Activated gamma-delta T cell (primary cell): ENCODE measurements at places on chromosomes 1 and 21.

DNA sequence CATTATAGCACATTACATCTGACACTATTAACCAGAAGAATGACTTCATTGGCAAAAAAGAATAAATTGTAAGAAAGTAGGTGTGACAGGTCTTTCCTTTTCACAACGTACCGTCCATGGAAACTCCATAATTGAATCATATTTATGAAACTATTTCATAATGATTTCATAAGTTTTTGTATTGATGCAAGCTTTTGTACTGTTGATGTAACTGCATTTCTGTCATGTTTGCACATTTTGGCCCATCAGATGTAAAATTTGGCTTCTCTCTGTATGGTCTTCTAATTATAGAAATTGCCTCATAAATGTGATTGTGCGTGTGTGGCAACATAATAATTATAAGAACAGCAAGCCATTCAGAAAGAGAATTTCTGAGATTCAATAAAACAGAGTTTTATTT, 180.7 kb upstream of the ZNHIT6 start:
- no peak for DNase-seq

GRCh38 chr1:224722838-224723237, 106.7 kb downstream of the CNIH3 start:
- DNase-seq = no peak

DNA sequence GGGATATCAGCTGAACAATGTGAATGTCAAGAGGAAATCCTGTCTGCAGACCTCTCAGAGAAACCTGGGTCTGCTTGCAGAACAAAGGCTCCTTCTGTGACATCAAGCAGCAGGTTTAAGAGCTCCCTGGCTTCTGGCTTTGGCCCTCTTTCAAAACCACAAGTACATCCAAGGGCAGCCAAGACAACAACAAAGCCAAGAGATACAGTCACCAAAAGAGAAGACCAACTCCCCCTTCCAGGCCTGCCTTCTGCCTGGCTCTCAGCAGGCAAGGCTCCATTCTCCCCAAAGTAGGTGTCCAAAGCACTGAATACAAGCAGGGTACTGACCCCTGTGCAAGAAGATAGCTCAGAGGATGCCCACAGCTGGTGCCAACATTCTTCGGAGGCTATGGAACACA, 11.5 kb downstream of the BCAR3 start:
- no peak for DNase-seq

DNA sequence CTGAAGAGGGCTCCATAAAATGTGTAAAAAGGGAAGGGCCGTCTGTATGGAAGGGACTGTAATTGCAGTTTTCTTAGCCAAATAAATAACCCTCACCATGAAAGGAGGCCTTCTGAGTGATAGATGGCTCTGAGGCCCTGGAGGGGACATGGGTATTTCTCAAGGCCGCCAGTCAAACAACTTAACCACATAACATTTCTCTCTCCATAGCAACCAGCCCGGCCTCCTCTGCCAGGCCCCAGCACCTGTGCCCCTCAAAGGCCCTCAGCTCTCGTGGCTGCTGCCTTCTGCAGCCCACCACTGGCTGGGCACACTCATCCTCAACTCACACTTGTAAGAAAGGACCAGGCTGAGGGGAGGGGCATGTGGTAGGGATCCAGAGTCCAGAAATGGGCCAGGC, 57.0 kb upstream of the GJB5 start:
- no peak for DNase-seq

- DNase-seq = no peak
Measured at GRCh38 chr1:244760471-244760870, 75.0 kb upstream of the COX20 start.

DNA sequence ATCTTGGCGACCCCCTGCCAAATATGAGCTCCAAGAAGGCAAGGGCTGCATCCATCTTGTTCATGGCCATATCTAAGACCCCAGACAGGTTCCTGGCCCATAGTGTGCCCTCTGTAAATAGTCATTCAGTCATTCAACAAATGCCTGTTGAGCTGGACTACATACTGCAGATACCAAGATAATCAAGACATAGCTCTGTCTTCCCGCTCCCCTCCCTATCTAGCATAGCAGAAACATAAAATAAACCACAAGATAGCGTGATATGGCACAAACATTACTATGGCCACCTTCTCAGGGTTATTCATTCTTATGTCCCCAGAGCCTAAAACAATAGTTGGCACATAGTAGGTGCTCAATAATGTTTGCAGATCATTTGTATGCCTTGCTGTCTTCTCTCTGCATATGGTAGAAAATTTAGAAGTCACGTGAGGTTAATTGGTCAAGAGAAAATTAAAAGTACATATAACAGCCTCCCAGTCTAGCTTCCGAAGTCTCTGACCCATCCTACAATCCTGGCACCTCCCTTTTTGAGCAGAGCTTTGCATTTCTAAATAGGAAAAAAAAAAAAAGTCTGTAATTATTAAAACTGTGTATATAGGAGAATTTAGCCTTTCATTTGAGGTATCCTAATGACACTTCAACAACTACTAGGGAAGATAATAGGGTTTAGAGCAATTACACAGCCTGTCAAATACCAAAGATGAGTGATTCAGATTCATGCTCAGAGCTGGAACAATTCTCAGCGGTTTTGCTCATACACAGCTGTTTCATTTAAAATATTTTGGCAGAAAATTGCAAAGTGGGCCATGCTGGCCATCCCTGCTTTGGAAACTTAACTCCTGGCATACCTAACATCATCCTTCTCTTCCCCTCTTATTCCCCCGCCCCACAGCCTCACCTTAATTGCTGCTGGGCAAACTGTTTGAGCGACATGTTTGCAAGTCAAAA, 219.0 kb downstream of the KAZN start:
- DNase-seq = no peak

- DNase-seq = no peak
Measured at GRCh38 chr21:42146273-42146805, 72.6 kb upstream of the ABCG1 start.

- DNase-seq = no peak
Measured at GRCh38 chr1:76053021-76053420, 21.5 kb upstream of the ST6GALNAC3 start.

DNA sequence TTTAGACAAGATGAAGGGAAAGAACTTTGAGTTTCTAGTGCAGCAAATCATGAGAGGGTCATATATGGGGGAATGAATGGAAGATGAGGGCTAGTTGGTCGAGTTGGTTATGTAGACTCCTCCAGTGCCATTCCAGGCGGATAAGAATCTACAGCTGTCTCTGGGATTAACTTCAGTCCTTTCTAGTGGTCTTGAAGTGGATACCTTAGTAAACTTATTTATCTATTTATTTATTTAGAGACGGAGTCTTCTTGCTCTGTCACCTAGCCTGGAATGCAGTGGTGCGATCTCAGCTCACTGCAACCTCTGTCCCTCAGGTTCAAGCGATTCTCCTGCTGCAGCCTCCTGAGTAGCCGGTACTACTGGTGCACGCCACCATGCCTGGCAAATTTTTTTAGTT, 41.4 kb upstream of the RCC2 start:
- DNase-seq = no peak

GRCh38 chr1:14682941-14683621, 84.6 kb downstream of the KAZN start:
- DNase-seq = no peak

DNA sequence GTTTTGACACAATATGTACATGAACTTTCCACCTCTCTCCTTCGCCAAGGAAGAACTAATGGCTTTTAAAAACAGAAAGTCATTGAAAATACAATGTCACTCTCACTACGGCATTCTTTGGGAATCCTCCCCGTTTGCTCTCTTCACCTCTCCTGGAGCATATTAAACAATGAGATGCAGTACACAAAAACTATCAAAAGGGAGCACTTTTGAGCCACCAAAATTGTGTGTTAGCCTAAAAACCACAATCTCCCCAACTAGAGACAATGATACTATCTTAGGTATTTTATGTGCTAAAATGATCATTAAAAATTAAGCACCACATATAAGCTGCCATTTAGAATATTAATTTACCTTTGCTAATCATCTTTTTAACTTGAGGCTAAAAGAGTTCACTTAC, 425.5 kb downstream of the KCTD3 start:
- DNase-seq = no peak

GRCh38 chr21:37503848-37504467, 137.4 kb downstream of the DYRK1A start:
- DNase-seq = no peak

DNA sequence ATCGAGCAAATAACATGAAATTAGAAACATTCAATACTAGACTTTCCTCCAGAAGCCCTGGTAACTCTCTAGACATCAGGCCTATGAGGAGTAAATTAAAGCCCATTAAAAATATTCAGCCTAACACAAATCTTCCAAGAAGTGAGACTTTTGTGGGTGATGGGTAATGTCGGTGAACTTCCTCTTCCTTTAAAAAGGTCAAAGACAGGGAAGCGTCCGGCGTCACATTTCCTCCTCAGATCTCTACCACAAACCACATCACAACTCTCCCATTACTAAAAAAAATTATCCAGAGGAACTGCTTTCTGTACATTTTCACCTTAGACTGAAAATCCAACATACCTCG, 1.4 kb downstream of the EIF4G3 start:
- DNase-seq = no peak

DNA sequence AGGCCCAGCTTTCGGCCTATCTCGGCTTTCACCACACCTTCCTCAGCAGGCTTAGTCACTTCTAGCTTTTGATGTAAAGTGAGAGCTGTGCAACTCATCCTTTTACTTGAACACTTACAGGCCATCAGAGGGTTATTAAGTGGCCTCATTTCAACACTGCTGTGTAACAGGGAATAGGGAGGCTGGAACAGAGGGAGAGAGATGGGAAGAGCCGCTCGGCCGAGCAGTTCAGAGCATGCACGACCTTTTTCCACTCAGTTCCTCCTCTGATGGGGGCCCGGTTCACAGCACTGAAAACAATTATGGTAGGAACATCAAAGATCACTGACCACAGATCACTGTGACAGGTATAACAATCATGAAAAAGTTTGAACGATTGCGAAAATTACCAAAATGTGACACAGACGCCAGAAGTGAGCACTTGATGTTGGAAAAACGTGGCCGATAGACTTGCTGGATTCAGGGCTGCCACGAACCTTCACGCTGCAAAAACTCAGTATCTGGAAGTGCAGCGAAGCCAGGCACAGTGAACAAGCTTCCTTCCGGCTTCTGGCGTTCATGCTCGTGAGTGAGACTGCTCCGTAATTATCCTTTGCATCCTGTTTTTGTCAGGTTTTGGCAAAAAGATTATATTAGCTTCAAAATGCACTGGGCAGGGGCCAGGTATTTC, 28.6 kb downstream of the AGPAT3 start:
- no peak for DNase-seq

DNA sequence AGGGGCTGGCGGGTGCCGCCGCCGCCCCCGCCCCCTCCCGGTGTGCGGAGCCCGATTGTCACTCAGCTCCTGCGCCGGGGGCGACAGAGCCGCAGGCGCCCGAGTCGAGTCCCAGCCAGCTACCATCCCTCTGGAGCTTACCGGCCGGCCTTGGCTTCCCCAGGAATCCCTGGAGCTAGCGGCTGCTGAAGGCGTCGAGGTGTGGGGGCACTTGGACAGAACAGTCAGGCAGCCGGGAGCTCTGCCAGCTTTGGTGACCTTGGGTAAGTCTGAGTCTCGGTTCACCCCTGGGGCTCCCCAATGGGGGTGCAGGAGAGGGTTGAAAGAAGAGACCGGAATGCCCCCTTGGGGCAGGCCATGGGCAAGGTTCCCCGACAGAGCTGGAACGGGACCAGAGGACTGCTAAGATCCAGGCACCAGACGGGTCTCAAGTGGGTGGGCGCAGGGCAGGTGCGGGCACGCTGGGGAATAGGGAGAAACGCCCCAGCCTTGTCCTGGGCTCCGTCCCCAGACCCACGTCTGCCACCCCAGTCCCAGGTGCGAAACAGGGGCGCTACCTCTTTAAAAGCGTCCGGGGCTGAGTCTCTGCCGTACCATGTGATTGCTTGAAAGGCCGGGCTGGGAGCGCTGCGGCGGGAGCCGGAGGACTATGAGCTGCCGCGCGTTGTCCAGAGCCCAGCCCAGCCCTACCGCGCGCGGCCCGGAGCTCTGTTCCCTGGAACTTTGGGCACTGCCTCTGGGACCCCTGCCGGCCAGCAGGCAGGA, at the start of gene ADORA1:
TSS of gene ADORA1 (plus strand) at position 61 of the 765 bp plus-strand sequence. CDS start 1,116 bp downstream, outside the sequence.
- no peak for DNase-seq

DNA sequence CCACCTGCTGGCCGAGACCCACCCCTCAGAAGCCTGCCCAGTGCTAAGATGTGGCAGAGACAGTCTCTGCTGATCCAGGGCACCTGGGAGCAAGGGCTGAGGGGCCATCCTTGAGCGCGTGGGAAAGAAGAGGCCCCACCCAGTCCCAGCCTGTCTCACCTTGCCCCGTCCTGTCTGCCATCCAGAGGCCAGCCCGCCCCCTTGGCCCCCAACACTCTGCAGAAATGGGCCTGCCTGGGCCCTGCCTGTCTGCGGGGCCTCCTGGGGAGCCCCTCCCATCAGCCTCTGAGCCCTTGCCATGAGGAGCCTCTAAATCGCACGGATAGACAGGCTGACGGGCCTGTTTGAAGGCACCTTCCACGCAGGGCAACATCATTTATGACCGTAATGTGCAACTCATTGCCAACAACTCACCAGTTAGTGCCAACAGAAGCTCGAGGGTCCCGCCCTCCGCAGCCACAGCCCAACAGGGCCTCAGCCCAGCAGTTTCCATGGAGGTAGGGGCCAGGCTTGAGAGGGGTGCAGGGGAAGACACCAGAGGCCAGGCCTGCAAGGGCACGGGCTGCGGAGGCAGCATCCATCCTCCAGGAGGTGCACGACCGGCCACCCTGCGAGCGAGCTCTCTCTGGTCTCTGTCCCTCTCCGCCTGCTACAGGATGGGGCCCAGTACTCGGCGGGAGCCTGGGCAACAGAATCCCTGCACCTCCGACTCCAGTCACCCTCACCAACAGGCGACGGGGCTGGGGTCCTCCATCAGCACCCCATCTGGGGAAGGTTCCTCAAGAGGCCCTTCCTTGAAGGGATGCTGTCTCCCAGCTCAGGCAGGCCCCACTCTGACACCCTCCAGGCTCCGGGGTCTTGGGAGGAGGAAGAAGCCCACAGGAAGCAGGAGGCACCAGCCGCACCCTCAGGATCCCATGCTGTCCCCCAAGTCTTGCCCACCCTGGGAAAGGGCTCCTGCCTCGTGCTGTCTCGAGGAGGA, 78.0 kb downstream of the MEGF6 start:
- DNase-seq = no peak

GRCh38 chr1:7590426-7590790, 180.7 kb upstream of the VAMP3 start:
- DNase-seq = no peak

- no peak for DNase-seq
Measured at GRCh38 chr1:171140956-171141687, 44.0 kb upstream of the FMO2 start.

DNA sequence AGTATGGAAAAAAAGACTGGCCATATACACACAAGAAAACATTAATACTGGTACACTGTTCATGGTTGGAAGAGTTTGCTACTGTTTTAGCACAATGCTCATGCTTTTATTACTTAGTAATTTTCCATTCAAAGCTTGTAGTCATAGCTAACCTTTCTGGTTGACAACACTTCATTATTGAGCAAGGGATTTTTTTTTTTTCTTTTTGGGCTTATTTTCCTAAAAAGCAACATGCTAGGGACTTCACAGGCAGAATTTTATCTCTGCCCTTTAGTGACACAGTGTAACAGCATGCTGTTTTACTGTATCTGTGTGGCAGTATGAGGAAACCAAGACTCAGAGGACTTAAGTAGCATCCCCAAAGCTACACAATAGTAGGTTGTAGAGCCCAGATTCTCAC, 58.5 kb downstream of the FGGY start:
- no peak for DNase-seq

GRCh38 chr1:64588876-64589275, 118.9 kb downstream of the CACHD1 start:
- no peak for DNase-seq
